ENCODE measurements at places on chromosomes 4 and X.

GRCh38 chrX:155995321-155995875 lies 2.1 kb upstream of the IL9R start:
- no peak for DNase-seq

GRCh38 chr4:42268824-42269223 lies 116.4 kb upstream of the BEND4 start:
- no peak for DNase-seq

GRCh38 chrX:151704041-151704663 lies 8.9 kb downstream of the PRRG3 start:
- no peak for DNase-seq

- no peak for DNase-seq
These were observed 9.6 kb upstream of the UVSSA start for GRCh38 chr4:1337376-1337831.

DNA sequence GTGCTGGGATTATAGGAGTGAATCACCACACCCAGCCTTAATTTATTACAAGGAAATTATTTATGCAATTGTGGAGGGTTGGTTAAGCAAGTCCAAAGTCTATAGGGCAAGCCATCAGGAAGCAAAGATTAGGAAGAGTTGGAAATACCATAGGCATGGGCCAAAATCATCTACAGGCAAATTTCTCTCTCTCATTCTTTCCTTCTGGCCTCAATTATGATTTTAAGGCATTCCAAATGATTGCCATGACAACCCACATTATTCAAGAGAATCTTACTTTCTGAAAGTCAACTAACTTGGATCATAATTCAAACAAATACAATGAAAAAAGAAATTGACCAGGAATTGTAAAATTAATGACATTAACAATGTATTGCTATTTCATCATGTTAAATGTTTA lies 400.8 kb downstream of the GPM6A start:
- no peak for DNase-seq

DNA sequence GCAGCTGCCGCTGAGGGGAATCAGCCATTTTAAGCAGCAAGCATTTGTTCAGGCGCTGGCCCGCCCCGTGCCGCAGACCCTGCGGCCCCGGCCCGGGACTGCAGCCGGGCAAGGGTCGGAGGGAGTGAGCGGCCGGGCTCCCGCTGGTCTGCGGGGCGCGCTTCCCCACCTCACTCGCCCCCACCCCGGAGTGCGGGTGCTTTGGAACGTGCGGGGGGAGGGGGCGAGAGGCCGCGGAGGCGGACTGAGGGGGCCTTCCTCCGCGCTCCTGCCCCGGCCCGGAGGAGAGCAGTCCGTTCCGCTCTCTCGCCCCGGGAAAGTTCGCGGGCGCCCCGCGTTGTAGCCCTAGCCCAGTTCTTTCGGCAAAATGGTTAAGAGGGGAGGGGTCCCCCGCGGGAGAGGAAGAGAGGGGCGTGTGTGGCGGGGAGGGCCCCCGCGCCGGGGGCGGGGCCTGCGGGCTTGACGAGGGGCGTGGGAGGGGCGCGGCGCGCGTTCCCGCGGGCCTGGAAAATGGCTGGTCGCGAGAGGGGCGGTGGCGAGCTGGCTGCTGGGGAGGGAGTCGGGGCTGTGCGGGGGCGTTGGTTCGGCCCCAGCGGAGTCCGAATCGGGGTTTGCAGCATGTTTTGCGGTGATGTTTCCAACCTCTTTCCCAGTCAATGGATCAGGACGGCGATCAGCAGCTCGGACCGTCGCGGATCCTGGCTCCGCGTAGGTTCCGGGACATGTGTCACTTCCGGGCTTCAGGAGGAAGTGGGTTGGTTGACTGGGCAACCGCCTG lies 942 bp downstream of the ING2 start:
- DNase-seq: peak; percentile 28

DNA sequence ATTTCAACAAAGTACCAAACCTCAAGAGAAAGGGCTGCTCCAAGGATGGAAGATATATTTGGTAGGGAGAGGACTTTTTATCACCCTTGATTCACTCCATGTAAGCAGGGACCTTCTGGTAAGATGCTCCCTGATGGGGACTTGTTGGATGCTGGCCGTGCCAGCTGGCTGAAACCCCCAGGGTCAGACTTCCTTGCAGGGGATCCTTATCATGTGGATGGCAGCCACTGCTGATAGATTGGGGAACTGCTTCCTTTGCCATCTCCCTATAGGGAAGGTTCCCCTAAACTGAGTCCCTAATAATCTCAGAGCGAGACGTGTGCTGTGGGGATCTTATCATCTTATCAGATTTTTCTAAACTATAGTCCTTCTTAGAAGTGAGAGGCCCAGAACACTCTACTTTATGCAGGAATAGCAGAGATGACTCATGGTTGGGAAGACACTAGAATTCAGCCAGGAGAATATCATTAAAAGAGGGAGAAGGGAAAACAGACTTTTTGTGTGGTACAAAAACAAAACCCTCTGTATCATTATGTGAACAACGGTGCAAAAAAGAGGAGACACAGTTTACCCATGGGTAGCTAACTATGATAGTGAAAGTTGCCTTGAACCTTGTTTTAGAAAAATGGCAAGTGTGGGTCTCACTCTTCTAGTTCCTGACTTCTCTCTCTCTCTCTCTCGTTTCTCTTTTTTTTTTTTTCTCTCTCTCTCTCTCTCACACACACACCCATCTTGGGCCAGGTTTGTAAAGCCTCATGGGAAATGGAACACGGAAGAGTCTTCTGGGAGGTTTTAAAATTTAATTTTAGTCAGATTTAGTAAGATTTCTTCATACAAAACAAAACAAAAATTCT lies 16.1 kb downstream of the RHOH start:
- no peak for DNase-seq

- DNase-seq: no peak
These were observed 74.2 kb downstream of the LIMCH1 start for GRCh38 chr4:41611881-41612871.

- no peak for DNase-seq
These were observed 15.9 kb downstream of the RELL1 start for GRCh38 chr4:37670249-37670648.

GRCh38 chr4:73668782-73669201 lies 48.6 kb upstream of the RASSF6 start:
- no peak for DNase-seq

DNA sequence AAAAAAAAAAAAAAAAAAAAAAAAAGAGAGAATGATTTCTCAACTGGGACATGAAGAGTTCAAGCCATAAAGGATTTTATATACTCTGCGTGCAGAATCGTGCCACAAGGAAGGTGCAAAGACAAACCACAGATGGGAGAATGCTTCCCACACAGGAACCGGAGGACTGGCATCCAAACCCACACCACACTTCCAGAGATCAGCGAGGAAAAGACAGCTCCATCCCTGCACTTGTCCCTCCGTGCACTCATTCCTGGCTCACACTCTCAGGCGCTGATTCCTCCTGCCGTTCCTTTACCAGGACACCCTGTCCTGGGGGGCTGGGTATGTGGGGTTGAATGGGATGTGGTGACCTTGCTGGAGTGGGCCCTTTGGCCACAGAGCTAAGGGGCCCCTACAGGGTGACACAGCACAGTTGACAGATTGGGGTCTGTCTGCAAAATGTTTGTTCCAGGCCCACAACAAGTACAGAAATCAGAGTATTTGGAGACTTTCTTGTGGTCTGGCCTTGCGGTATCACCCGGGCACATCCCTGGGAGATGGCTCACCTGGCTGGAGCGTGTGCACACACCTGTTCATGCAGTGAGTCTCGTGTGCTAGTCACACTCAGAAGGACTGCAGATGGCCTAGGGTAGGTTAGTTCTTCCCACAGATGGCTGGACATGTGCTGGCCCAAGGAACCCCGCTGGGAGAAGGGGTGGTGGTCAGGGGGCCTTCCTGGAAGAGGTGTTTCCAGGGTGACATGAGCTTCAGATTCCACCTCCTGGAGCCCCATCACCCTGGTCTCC lies 55.4 kb upstream of the GPR78 start:
- DNase-seq: no peak

DNA sequence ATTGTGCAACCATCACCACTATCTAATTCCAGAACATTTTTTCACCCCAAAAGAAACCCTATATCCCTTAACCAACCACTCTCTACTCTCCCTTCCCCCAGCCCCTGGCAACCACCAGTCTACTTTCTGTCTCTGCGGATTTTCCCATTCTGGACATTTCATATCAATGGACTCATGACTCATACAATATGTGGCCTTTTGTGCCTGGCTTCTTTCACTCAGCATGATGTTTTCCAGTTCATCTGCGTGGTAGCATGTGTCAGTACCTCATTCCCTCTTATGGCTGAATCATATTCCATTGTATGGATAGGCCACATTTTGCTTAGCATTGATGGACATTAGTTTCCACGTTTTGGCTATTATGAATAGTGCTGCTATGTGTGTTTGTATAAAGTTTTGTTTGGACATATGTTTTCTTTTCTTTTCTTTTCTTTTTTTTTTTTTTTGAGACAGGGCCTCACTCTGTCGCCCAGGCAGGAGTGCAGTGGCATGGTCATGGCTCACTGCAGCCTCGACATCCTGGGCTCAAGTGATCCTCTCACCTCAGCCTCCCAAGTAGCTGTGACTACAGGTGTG lies 335.4 kb downstream of the BCOR start:
- no peak for DNase-seq

DNA sequence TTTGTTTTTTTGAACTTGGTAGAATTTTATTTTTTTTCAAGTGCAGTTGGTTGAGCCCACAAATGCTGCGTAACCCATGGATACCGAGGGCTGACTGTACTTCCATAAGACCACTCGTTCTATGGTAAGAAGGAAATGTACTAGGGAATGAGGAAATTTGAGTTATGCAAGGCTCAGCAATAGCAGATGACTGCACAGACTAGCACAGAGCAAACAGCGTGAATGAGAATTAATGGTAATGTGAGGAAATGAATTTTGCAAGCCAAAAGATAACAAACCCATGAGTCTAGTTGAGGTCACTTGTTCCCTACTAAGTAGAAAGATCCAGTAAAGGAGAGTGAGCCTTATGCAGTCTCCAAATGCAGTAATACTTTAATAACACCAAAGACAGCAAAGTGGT lies 17.4 kb downstream of the GSPT2 start:
- no peak for DNase-seq

DNA sequence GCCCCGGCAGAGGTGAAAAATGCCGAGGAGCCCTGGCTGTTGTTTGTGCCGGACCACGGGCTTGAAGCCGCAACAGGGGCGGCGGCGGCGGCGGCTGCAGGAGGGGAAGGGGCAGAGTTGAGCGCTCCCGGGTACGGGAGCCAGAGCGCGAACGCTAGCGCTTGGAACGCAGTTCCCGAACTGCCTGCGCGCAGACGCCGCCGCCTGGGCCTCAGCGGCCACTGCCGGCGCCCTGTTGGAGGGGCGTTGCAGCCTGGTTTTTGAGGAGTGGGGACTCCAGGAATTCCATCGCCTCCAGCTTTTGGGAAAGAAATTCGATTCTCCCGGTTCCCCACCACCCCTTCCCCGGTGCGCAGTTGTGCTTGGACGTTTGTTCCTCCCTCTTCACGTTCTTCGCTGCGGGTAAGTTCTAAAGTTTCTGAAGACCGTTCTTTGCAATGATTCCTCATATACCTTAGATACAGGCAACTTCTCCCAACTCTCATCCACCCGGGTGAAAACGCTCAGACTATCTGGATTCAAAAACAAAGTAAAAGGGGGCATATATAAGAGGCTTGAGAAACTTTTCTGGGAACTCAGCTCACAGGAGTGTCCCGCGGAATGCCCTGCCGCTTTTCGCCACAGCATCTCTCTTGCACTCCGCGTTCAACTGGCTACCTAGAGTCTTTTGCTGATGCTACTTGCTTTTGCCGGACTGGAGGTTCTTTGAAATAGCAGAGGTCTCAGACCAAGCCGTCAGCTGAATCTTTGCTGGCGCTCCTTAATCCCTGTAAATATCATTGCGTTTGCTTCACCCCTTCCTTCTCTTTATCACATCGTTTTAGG lies 1.0 kb downstream of the FAT4 start:
- DNase-seq: no peak

GRCh38 chr4:185134307-185134869 lies 8.7 kb upstream of the SLC25A4 start:
- no peak for DNase-seq

GRCh38 chr4:119025916-119026661 lies 109.5 kb upstream of the MYOZ2 start:
- peak; percentile 12 for DNase-seq

GRCh38 chr4:162282684-162283083 lies 118.9 kb upstream of the FSTL5 start:
- no peak for DNase-seq

GRCh38 chr4:7726665-7727413 lies 212.8 kb downstream of the AFAP1 start:
- no peak for DNase-seq

DNA sequence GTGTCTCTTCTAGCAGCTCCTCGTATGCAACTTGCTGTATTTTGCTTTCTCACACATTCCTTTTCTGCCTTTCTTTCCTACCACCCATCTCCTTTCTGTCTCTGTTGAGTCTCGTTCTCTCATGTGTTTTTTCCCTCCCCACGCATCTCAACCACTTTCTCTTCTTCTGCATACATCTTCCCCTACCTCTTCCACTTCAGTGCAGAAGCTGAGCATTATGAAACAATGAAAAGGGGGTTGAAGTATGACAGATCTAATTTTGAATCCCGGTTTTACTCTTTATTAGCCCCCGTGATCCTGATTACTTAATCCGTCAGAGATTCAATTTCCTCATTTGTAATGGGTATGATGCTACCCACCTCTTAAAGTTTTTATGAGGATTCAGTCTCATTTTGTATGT lies 7.3 kb downstream of the FAM241A start:
- DNase-seq: no peak

DNA sequence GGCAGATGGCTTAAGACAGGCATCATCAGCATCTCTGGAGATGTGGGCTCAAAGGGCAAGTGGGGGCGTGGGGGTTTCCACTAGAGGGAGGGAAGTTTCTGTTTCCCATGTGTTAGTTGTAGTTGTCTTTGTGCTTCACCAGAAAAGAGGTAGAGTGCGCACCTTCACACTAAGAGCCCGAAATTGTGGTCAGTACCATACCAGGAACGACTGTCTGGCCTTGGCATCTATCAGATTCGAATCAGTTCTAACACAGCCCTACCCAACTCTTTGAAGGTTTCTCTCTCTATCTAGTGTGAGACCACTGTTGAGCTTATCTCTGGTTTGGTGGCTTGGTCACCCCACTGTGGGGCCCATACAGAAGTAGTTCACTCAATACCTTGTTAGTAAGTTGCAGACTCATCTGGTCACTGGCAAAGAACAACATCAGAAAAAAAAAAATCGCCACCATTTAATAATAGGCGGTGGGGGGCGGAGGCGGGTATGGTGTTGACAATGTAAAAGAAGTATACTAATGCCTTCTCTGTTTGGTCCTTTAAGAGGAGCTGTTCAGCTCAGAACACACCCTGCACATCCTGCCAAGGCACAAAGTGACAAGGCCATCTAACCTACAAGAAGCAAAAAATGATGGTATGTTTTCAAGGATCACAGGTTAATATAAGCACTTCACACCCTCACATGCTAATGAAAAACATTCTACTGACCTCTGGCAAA lies 71.1 kb downstream of the NYX start:
- DNase-seq: no peak

- DNase-seq: no peak
These were observed 38.9 kb upstream of the BCLAF3 start for GRCh38 chrX:20029728-20030127.

DNA sequence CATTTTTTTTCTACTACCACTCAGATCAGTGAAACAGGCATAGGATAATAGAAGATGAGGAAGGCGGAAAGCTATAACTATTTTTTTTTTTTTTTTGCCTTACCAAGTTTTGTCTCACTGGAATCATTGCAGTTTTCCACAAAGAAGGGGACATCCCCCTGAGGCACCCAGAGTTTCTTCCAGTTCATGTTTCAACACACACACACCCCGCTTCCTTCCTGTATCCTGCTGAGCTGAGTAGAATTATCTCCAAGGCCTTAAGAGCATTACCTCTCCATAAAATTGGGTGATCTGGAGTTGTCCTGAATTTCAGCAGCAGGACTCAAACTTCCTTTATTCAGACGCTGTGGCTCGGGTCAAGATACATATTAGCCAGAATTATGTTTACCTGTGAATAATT lies 111.9 kb downstream of the PALLD start:
- no peak for DNase-seq

All from KG1 (cell line).